ENCODE measurements at places on chromosomes 7 and 10. TPM values are rescaled to one million over a fixed set of nuclear protein-coding genes. Genes with fewer than 3 reads are reported as not detected.

The CALN1 gene
- not detected for total RNA-seq

The GPR37 gene
- 0.42 TPM for total RNA-seq

The NANOS1 gene
- total RNA-seq, result 0.70 TPM

DNA sequence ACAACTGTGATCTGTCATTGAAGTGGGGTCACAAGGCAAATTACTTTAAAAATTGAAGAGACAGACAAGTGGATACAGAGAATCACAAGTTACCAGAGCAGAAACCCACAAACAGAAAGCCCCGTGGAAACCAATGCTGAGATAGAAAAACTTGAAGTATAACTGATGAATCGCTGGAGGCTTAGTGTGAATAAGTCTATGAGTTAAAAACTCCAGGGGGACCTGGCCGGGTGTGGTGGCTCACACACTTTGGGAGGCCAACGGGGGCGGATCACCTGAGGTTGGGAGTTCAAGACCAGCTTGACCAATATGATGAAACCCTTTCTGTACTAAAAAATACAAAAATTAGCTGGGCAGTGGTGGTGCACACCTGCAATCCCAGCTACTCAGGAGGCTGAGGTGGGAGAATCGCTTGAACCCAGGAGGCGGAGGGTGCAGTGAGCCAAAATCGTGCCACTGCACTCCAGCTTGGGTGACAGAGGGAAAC, 69.7 kb upstream of the ZNRF2 start:
- H3K4me1 ChIP-seq, result no peaks in the 10 kb centered on the region
- DNase-seq, result no peak
- no peak overlapping the region for H3K27ac ChIP-seq
- H3K4me3 ChIP-seq, result no peak overlapping the region
- H3K36me3 ChIP-seq, result no peaks in the 10 kb centered on the region

GRCh38 chr7:73939528-73939927, 78.6 kb downstream of the TMEM270 start:
- H3K4me3 ChIP-seq, result no peak overlapping the region
- H3K27ac ChIP-seq, result no peak overlapping the region
- no peaks in the 10 kb centered on the region for H3K27me3 ChIP-seq
- H3K36me3 ChIP-seq, result no peaks in the 10 kb centered on the region

DNA sequence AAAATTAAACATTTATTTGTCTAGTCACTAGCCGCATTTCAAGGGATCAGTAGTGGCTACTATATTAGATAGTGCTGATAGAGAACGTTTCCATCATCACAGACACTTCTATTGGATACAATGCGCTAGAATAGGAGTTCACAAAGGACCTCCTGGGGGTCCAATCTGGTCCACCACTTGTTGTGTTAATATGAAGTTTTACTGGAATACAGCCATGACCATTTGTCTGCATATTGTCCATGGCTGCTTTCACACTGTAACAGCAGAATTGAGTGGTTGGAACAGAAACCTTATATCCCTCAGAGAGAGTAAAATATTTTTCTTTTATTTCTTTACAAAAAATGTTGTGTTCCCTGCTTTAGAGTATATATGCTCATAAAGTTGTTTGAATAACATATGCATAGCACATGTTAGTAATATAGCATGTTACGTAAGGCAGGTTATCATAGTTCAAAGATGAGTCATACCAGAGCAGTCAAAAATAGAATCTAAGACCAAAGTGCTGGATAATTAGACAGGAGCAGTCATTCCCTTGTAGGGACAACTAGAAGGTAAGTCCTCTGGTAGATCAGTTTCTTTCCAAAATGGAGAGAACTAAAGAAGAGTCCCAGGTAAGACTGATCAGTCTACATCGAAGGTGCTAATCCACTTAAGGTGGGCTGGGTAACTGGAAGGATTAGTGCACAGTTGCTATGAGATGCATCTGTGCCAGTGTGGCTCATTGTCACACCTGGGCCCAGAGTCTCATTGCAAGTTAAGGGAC, 14.9 kb downstream of the BZW2 start:
- H3K27me3 ChIP-seq, result no peaks in the 10 kb centered on the region
- peaks cover 46% of the 10 kb centered on the region for H3K4me1 ChIP-seq
- peak overlapping the region; percentile 26 for H3K27ac ChIP-seq

DNA sequence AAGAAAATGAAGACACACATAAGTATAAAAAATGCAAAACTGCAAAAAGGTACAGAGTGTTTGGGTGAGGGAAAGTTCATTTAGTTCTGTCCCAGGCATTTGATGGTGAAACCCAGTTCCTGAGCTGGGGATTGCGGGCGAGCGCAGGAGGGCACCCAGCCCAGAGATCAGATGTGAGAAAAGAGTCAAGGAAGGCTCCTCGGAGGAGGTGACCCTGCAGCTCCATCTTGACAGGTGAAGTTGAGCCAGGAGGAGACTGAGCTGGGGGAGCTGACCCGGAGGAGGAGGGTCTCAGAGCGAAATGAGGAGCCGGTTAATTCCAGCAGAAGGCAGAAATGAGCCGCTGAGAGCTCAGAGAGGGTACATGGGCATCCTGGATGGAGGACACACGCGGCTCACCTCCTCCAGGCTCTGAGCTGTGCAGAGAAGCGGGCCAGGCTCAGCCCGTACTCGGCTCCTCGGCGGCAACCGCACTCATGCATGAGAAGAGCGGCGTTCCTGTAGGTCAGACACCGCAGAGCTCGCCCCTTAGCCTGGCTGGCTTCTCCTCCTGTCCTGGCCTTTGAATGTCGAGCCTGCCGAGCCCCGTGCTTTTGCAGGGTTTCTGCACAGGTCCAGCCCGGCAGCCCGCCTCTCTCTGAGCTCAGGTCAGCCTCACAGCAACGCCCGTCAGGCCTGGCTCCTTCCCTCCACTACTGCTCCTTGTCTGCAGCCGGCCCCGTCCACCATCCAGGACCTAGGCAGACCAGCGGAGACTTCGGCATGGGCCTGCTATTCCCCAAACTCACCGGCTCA, 9.5 kb upstream of the RAMP3 start:
- H3K36me3 ChIP-seq, result no peaks in the 10 kb centered on the region
- no peak overlapping the region for H3K27ac ChIP-seq
- H3K4me1 ChIP-seq, result no peaks in the 10 kb centered on the region
- no peak overlapping the region for H3K4me3 ChIP-seq
- H3K27me3 ChIP-seq, result peaks cover 4% of the 10 kb centered on the region
- DNase-seq, result no peak

GRCh38 chr10:24150853-24151252, 58.1 kb upstream of the KIAA1217 start:
- H3K4me3 ChIP-seq, result no peak overlapping the region
- H3K36me3 ChIP-seq, result no peaks in the 10 kb centered on the region
- H3K27ac ChIP-seq, result no peak overlapping the region
- no peak for DNase-seq
- no peaks in the 10 kb centered on the region for H3K27me3 ChIP-seq

GRCh38 chr10:4998671-4999070, 5.0 kb downstream of the AKR1C2 start:
- no peak overlapping the region for H3K4me3 ChIP-seq
- no peaks in the 10 kb centered on the region for H3K36me3 ChIP-seq
- H3K4me1 ChIP-seq, result no peaks in the 10 kb centered on the region
- no peaks in the 10 kb centered on the region for H3K27me3 ChIP-seq
- no peak overlapping the region for H3K27ac ChIP-seq

GRCh38 chr7:64733550-64734240, 60.5 kb upstream of the ZNF138 start:
- no peaks in the 10 kb centered on the region for H3K27me3 ChIP-seq
- H3K4me1 ChIP-seq, result no peaks in the 10 kb centered on the region
- H3K4me3 ChIP-seq, result no peak overlapping the region
- H3K36me3 ChIP-seq, result no peaks in the 10 kb centered on the region
- H3K27ac ChIP-seq, result no peak overlapping the region
- DNase-seq, result no peak

- H3K4me1 ChIP-seq, result no peaks in the 10 kb centered on the region
- DNase-seq, result no peak
- no peaks in the 10 kb centered on the region for H3K36me3 ChIP-seq
- no peak overlapping the region for H3K27ac ChIP-seq
- H3K4me3 ChIP-seq, result no peak overlapping the region
Measured at GRCh38 chr10:75525646-75526045, 94.2 kb downstream of the LRMDA start.

DNA sequence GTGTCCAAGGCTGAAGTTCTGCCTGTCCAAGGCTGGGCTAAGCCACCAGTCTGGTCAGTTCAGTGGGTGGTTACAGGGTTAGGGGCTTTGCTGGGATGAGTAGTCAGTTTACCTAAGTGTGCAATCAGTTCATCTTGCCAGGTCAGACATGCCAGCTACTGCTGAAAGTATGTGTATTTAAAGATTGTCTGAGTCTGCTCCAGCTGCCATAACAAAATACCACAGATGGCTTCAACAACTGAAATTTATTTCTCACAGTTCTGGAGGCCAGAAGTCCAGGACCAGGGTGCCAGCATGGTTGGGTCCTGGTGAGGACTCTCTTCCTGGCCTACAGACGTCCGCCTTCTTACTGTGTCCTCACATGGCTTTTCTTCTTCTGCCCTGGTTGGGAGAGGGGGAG, 52.4 kb upstream of the TNS3 start:
- H3K4me1 ChIP-seq, result no peaks in the 10 kb centered on the region
- H3K27me3 ChIP-seq, result no peaks in the 10 kb centered on the region
- H3K36me3 ChIP-seq, result no peaks in the 10 kb centered on the region
- H3K4me3 ChIP-seq, result no peak overlapping the region
- DNase-seq, result no peak
- H3K27ac ChIP-seq, result no peak overlapping the region
